ENCODE measurements at places on chromosomes 3 and 15.

- no peak for DNase-seq
Measured at GRCh38 chr3:37291275-37291700, 116.9 kb upstream of the LRRFIP2 start.

GRCh38 chr15:29674661-29675533 lies 147.4 kb downstream of the TJP1 start:
- no peak for DNase-seq

DNA sequence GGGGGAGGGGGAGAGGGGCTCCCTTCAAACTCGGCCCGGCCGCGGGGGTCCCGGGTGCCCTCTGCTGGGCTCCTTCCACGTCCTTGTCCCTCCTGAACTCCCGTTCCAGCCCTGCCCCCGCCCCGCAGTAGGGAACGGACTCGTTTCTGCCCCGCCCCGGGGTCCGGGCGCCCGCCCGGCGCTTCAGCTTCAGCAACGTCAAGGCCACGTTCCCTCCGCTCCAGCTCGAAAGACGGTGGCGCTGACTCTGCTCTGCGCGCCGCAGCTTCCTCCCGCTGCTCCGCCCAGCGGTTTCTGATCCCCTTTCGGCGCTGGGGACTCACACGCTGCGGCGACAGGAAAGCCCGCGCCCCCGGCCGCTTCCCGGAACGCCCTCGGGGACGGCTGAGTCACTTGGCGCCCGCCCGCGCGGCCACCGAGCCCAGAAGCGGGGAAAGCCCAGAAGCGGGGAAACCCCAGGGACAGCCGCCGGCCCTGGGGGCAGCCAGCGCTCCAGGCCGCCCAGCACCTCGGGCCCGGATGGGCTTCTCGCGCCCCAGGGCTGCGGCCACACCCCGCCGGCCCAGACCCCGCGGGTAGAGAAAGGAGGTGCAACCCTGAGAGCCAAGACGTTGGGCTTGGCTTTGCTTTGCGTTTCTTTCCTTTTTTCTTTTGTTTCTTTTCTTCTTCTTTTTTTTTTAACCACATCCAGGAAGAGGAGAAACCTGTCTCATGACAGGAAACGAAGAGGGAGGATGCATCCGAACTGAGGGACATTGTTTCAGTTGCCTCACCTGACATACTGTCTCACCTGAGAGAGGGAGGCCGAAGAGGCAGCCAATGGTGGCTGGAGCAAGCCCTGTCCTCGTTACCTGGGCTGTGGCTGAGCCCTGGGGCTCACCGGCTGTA lies 28.9 kb downstream of the ARHGAP31 start:
- no peak for DNase-seq

GRCh38 chr3:146154316-146154715 lies 6.7 kb downstream of the PLOD2 start:
- no peak for DNase-seq

GRCh38 chr15:51088585-51088984 lies 6.1 kb downstream of the TNFAIP8L3 start:
- no peak for DNase-seq

DNA sequence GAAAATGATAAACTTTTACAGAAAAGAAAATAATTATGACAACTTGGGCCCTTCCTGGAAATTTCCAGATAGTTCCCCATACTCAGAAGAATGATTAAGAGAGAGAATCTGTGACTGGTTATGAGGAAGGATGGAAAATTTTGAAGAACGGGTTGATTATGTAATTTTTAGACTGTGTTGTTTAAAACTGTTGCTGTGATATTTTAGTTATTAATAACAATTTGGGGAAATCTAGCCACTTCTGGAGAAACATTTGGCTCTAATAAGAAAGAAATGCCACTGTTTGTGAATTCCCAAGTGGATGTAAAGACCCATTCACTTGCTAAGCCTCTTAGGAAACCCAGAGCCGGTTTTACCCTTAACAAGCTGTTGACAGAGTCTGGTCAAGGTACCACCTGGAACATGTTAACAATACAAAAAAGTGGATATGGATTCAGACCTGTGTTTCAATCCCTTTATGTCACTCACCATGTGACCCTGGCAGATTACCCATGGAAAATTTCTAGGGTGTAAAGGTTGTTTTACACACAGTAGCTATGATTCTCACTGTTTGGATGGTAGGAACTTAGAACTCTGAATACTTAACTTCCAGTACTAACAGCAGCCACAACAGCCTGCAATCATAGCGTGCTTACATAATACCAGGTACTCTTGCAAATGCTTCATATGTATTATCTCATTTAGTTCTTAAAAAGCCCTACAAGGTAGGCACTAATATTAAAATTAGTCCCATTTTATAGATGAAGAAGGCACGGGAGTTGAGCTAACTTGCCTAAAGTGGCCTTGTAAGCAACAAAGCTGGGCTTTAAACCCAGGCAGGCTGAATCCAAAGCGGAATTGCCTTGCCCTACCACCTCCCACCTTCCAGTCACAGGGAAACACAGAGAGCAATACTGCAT lies 32.0 kb downstream of the ZBTB38 start:
- no peak for DNase-seq

GRCh38 chr15:61182946-61183345 lies 46.2 kb downstream of the RORA start:
- DNase-seq = no peak

DNA sequence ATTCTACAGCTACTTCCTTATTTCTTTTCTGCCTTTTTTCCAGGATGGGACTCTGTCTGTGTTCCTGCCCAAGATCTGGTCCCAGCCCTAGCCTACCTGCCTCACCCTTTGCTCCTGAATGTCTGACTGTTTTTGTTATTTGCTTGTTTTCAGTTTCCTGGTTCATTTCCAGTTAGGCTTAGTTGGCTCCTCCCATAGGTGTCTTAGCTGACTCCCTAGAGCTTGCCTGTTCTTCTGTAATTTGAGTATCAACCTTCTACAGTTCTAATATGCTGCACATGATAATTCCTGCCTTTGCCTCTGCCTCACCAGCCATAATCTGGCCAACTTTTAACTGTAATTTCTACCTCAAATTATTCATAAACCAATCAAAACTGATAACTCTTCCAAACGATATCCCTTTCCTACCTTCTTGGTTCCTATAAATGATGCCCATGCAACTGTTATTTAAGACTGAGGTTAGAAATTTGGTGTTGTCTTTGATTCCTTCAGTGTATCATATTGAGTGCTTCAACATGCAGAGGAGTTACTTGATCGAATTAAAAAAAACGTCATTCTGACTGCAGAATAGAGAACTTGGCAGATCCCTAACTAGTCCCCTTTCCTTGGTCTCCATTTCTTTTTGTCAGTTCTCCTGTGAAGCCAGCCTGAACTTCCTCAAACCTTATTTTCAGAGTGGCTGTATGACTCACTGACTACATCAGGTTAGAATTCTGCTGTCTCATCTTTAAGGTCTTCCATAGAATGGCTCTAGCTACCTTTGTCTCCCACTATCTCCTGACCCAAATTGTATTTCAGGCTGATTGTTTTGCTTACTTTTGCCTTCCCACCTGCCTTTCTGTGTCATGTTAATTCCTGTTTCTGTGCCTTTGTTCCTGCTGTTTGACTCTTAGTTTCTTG lies 8.4 kb downstream of the GOLM2 start:
- no peak for DNase-seq
